Left lung (tissue), 14 donors: ENCODE measurements at places on chromosomes 16 and 17. TPM values are rescaled to one million over a fixed set of nuclear protein-coding genes. Genes with fewer than 3 reads are reported as not detected.

The CASKIN1 gene
- total RNA-seq = 0.06 TPM

The GAS7 gene
- total RNA-seq = 57.9 TPM

The TBC1D3G gene
- total RNA-seq = not detected

The BLMH gene
- 34.8 TPM for total RNA-seq

The MRPS34 gene
- total RNA-seq = 91.5 TPM

The GPR179 gene
- total RNA-seq = not detected

The BFAR gene
- total RNA-seq = 74.3 TPM

The TRPV3 gene
- total RNA-seq = 0.58 TPM

The CMTM1 gene
- 10.0 TPM for total RNA-seq

The ZG16 gene
- not detected for total RNA-seq

The KRT15 gene
- 27.8 TPM for total RNA-seq

The NPTX1 gene
- total RNA-seq = 0.17 TPM

The COPZ2 gene
- 25.9 TPM for total RNA-seq

DNA sequence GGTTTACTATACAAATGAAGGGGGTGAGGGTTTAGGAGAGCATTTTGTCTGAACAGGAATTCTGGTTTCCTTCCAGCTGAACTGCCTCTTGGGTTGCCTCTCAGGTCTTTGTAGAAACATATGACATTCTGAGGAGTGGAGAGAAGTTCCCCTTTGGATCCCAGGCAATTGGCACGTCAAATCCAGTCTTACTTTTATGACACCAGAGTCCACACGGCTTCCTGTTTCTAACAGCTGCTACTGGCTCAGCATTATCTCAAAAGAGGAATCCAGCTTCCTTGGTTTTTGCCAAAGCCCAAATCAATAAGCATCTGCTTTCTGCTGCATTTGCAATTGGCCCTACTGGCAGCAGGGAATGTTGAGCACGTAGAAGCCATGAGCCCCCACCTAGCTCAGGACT, 97.6 kb upstream of the FAM20A start:
- no peaks in the 10 kb centered on the region for H3K27me3 ChIP-seq
- H3K4me1 ChIP-seq = no peaks in the 10 kb centered on the region
- DNase-seq = peak; percentile 40
- H3K27ac ChIP-seq = no peak overlapping the region

DNA sequence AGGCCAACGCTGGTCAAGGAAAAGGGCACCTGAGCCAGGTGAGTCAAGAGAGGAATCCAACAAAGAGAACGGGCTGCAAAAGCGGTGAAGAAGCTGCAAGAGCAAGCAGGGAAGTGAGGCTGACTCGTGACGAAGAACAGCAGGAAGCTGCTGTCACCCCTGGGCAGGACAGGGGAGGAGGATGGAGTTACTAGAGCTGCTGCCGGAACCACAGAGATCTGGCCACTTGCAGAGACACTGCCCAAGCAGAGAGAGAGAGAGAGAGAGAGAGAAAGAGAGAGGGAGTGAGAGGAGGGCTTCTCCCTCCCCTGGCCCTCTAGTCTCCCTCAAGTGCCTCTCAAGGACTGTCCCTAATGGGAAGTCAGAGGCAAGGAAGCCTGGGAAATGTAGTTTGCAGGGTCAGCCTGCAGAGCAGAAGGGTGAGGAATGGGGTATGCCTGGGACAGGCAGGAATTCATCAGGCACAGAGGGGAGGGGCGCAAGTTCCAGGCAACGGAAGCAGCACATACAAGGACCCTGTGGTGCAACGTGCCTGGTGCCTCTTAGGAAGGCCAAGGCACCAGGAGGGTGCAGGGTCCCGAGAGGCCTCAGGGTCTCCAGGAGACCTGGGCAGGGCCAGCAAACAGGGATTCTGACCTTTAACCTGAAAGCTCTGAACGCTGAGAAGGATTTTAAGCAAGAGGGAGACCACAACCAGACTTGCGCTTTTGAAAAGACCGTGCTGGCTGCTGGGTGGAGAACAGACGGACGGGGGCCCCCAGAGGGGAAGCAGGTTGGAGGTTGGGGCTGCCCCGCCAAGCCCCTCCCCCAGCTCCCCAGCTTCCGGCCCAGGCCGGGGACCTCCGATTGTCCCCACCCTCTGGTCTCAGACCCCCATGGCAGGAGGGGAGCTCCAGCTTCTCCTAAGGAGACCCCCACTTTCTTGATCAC, 45.8 kb upstream of the CIBAR2 start:
- H3K4me3 ChIP-seq = peak overlapping the region; percentile 16
- H3K27me3 ChIP-seq = no peaks in the 10 kb centered on the region
- peaks cover 34% of the 10 kb centered on the region for H3K4me1 ChIP-seq
- H3K36me3 ChIP-seq = no peaks in the 10 kb centered on the region

DNA sequence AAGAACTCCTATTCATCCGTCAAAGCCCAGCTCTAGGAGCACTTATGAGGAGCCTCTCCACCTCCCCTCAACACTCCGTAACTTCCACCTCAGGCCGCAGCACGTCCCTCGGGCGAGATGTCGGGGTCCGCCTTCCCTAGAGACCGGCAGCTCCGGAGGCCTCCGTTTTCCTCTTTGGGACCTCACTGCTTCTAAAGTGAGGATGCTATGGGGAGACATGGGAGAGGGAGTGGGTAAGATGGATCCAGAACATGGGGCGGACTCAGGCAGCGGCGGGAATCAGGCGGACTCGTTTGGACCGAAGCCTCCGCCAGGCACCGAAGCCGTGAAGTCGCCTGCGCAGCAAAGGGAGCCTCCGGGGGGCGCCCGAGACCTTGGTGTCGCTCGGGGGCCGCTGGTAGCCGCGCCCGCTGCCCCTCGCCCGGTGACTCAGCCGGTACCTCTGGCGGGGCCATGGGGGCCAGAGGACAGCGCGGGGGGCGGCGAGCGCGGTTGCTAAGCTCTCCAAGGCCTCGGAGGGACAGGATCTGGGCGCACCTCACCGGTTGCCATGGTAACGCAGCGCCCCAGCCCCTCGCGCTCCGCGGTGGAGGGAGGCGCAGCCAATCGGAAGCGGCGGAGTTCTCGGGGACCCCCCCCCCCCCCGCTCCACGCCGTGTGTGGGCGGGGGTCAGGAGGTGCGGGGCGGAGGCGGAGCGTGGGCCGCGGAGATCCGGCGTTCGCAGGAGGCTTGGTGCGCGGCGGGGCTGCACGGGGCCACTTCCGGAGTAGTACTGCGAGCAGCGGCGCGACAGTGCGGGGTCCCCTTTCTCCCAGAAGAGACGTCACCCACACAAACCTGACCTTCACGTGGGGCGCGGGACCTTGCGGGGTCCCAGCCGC, 1.3 kb upstream of the HIC1 start:
- H3K4me1 ChIP-seq = peaks cover 84% of the 10 kb centered on the region
- H3K27me3 ChIP-seq = peaks cover 91% of the 10 kb centered on the region
- peak; percentile 73 for DNase-seq
- H3K36me3 ChIP-seq = no peaks in the 10 kb centered on the region
- H3K27ac ChIP-seq = peak overlapping the region; percentile 77

DNA sequence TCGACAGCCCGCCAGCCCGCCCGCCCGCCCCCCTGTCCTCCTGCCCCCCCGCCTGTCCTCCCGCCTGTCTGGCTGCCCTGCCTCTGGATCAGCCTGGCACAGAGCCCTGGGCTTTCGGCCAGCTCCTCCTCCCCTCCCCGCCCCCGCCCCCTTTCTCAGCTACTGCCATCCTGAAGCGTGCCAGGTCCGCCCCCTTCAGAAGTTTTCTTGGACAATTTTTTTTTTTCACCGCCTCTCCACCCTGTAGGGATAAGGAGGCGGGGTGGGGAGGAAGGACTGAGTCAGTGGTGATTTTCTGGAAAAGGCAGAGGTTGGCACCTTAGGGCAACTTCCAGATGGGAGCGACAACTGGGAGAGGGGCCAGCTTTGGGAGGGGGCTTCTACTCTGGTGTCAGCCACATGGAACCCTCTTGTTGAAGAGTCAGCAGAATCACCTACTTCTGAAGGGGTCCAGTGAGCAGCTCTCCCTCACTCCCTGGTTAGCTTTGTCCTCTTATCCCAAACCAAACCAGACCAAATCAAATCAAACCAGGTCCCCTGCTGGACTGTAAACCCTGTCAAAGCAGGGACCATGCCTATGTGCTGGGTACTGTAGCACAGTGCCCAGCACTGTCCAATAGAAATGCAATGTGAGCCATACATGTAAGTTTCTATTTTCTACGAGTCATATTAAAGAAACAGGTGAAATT, 19.7 kb downstream of the IGF2BP1 start:
- DNase-seq = peak; percentile 68
- no peak overlapping the region for H3K27ac ChIP-seq
- no peak overlapping the region for H3K4me3 ChIP-seq
- H3K36me3 ChIP-seq = no peaks in the 10 kb centered on the region
- H3K4me1 ChIP-seq = no peaks in the 10 kb centered on the region

- peaks cover 13% of the 10 kb centered on the region for H3K27me3 ChIP-seq
- H3K27ac ChIP-seq = no peak overlapping the region
- H3K4me1 ChIP-seq = peaks cover 27% of the 10 kb centered on the region
Measured at GRCh38 chr17:45119964-45120363, 12.4 kb downstream of the PLCD3 start.

- H3K27me3 ChIP-seq = no peaks in the 10 kb centered on the region
- H3K4me3 ChIP-seq = no peak overlapping the region
- no peak overlapping the region for H3K27ac ChIP-seq
- H3K36me3 ChIP-seq = no peaks in the 10 kb centered on the region
Measured at GRCh38 chr17:17328251-17328650, 25.1 kb downstream of the NT5M start.

- DNase-seq = no peak
- H3K36me3 ChIP-seq = no peaks in the 10 kb centered on the region
- H3K27me3 ChIP-seq = no peaks in the 10 kb centered on the region
- H3K27ac ChIP-seq = no peak overlapping the region
Measured at GRCh38 chr17:27849474-27850185, 43.5 kb downstream of the LYRM9 start.

GRCh38 chr17:17805575-17805974, 31.2 kb downstream of the SREBF1 start:
- H3K27me3 ChIP-seq = no peaks in the 10 kb centered on the region
- no peak overlapping the region for H3K4me3 ChIP-seq
- peaks cover 2% of the 10 kb centered on the region for H3K4me1 ChIP-seq
- H3K36me3 ChIP-seq = no peaks in the 10 kb centered on the region

GRCh38 chr17:2120586-2121335, 65.9 kb downstream of the HIC1 start:
- no peaks in the 10 kb centered on the region for H3K36me3 ChIP-seq
- no peak overlapping the region for H3K4me3 ChIP-seq
- H3K27me3 ChIP-seq = no peaks in the 10 kb centered on the region
- DNase-seq = no peak
- peaks cover 47% of the 10 kb centered on the region for H3K4me1 ChIP-seq

DNA sequence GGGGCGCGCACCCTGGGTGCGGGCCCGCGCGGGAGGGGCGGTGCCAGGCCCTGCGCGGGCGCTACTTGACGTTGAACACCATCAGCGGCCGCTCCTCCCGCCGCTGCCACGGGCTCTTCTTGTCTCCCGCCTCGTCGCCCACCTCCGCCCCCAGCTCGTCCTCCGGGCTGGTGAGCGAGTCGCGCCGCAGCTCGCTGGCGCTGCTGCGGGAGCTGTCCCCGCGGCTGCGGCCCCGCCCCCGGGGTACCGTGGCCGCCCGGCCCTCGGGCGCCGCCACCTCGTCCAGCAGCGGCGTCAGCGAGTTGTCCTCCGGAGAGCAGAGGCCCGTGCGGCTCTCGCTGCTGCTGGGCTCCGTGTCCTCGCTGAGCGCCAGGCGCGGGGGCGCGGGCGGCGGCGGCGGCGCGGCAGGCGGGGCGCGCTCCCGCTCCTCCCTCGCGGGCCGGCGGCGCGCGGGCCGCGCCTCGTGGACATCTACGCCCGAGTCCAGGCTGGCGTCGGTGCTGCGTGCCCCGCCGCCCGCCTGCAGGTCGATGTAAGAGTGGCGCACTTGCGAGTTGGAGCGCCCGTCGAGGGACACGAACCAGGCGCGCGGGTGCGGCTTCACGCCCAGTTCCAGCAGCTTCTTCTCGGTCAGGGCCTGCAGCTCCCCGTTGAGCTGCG, 8.7 kb downstream of the GRN start:
- peaks cover 14% of the 10 kb centered on the region for H3K27me3 ChIP-seq
- no peak for DNase-seq
- no peaks in the 10 kb centered on the region for H3K4me1 ChIP-seq
- no peak overlapping the region for H3K27ac ChIP-seq
- peaks cover 3% of the 10 kb centered on the region for H3K36me3 ChIP-seq

GRCh38 chr17:82892899-82893565, 53.2 kb upstream of the ZNF750 start:
- H3K27me3 ChIP-seq = no peaks in the 10 kb centered on the region
- no peak overlapping the region for H3K4me3 ChIP-seq
- H3K36me3 ChIP-seq = peaks cover 40% of the 10 kb centered on the region
- H3K27ac ChIP-seq = peak overlapping the region; percentile 24

GRCh38 chr17:70478902-70479301, 309.6 kb downstream of the KCNJ2 start:
- no peaks in the 10 kb centered on the region for H3K27me3 ChIP-seq
- no peak overlapping the region for H3K4me3 ChIP-seq
- no peaks in the 10 kb centered on the region for H3K36me3 ChIP-seq
- no peak overlapping the region for H3K27ac ChIP-seq
- no peaks in the 10 kb centered on the region for H3K4me1 ChIP-seq
- peak; percentile 26 for DNase-seq

DNA sequence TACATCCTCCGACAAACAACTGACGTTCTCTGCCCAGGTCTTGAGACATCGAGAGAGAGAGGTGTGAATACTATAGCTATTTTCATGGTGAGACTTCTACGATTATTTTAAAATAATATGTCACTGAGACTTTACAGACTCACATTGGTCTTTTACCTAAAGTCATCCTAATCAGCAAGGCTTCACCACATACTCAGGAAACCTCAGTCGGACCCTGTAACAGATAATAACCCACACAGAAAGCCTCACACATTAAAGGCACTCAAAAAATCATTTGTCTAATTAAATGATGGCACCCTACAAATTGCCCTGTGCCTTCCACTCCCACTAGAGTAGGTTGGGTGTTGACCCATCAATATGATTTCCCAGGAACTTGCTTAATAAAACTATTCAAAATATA, 19.8 kb upstream of the SLC39A11 start:
- no peaks in the 10 kb centered on the region for H3K36me3 ChIP-seq
- no peak overlapping the region for H3K4me3 ChIP-seq
- H3K27ac ChIP-seq = no peak overlapping the region
- DNase-seq = no peak
- no peaks in the 10 kb centered on the region for H3K4me1 ChIP-seq

- no peak overlapping the region for H3K4me3 ChIP-seq
- H3K27me3 ChIP-seq = peaks cover 21% of the 10 kb centered on the region
- DNase-seq = no peak
- peaks cover 69% of the 10 kb centered on the region for H3K4me1 ChIP-seq
- no peaks in the 10 kb centered on the region for H3K36me3 ChIP-seq
Measured at GRCh38 chr16:11207646-11208045, 48.4 kb downstream of the SOCS1 start.

- no peak overlapping the region for H3K4me3 ChIP-seq
- no peaks in the 10 kb centered on the region for H3K4me1 ChIP-seq
- H3K27ac ChIP-seq = no peak overlapping the region
- H3K36me3 ChIP-seq = no peaks in the 10 kb centered on the region
- no peak for DNase-seq
- peaks cover 17% of the 10 kb centered on the region for H3K27me3 ChIP-seq
Measured at GRCh38 chr17:50311112-50311460, 34.8 kb upstream of the XYLT2 start.

GRCh38 chr17:82943339-82943738, 103.5 kb upstream of the ZNF750 start:
- H3K27me3 ChIP-seq = no peaks in the 10 kb centered on the region
- H3K4me3 ChIP-seq = no peak overlapping the region
- peak; percentile 20 for DNase-seq
- H3K4me1 ChIP-seq = no peaks in the 10 kb centered on the region
